Activated CD8-positive, alpha-beta memory T cell treated with anti-CD3 and anti-CD28 coated beads, Interleukin-2, amount 50 U/mL, for 4 hours (primary cell): ENCODE measurements at places on chromosomes 3 and 15.
A peak's percentile ranks its signal among the peaks of the same experiment; 100 is the strongest.

- no peak for DNase-seq
These were observed 2.7 kb downstream of the PXYLP1 start for GRCh38 chr3:141234283-141234682.

GRCh38 chr3:78901544-78901943 lies 866.3 kb downstream of the ROBO1 start:
- no peak for DNase-seq

DNA sequence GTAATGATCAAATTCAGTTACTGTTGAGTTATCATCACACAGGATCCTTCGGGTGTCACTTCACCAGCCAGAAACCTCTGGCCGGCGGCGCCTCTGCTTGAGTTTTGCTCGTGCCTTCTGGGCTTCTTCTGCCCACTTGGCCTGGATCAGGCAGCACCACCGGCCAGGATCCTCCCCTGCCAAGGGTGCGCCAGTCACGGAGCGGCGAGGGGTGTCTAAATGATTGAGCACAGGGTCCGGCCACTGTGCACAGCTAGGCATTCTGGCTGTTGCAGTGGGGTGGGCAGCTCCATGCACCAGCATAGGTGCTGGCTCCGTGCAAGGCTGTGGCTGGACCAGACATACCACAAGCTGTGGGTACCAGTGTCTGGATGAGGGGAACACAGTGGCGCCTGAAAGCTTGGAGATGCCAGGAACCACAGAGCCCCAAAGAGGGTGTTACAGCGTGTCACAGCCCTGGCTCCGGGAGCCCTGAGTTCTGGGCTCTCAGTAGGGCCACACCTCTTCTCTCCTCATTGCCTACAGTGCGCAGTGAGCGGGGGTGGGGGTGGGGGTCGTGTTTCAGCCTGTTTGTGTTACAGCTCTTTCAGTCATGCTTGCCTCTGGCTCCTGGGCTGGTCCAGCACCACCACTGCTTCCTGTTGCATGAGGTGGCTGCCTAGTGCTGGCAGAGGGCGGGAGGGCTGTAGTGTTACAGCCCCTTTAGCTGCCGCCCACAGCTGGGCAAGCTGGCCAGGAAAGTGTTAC lies 169.4 kb downstream of the FNDC3B start:
- DNase-seq, result no peak

- no peak for DNase-seq
These were observed 66.1 kb upstream of the LIMD1 start for GRCh38 chr3:45528429-45528828.

DNA sequence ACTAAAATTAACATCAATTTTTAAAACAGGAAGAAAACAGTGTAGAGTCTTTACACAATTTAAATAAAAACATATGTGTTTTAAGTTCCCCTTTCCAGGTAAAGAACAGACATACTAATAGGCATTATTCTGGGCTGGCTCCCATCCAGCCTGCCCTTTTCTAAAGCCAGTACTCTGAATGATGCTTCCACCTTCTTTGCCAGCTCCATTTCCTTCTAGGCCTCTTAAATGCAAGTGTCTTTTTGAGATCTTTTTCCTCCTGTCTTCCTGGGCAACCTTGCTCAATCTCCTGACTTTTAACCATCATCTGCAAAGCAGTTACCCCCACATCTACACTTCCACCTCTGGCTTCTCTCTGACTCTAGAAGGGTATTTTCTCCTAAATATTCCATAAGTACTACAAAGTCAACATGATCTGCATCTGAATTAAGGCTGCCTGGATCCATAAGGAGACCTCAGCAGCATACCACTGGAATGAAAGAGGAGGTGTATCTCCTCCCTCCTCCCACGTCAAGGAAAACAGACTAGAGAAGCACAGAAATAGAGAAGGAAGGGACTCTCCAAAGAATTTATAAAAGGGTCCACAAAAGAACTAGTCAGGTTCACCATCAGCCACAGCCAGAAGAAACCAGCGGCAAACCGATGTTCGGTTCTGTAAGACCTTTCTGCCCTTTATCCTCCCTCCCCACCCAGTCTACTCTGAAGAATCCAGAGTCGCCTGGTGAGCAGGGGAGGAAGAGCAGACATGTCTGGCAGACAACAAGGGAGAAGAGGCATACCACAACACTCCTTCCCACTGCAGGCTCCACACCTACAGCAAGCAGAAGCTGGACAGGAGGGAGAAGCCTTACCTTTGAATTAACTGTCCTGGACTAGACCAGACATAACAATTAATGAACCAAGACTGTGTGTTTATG lies 47.1 kb downstream of the GOLIM4 start:
- no peak for DNase-seq

GRCh38 chr3:72614394-72615074 lies 233.7 kb downstream of the SHQ1 start:
- DNase-seq, result no peak

DNA sequence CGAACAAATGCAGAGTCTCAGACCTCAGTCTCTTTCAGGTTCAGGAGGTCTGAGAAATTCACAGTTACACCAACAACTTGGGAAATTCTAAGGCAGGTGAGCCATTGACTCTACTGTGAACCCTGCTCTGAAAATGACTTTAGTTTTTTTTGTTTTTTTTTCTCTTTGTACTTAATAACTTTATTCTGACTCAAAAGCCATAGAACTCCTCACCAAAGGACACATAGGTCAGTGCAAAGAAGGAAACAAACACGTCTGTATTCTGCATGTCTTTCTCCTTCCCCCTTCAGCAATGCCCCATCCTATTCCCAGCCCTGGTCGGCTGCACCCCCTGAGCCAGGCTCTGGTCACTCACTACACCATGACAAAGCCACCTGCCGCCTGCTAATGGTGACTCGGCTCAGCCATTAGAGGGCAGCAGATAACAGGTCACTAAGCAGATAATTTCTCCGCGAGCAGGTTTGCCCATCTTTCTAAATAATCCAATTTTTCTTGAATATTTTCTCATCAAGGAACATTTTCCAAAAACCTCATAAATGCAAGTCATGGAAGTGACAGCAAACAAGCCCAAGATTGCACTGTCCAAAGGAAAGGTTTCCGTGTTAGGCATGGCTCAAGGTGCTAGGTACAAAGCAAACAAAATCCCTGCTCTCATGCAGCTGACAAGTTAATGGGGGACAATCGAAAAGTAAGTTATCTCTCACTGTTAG lies 37.7 kb downstream of the TM4SF4 start:
- no peak for DNase-seq

DNA sequence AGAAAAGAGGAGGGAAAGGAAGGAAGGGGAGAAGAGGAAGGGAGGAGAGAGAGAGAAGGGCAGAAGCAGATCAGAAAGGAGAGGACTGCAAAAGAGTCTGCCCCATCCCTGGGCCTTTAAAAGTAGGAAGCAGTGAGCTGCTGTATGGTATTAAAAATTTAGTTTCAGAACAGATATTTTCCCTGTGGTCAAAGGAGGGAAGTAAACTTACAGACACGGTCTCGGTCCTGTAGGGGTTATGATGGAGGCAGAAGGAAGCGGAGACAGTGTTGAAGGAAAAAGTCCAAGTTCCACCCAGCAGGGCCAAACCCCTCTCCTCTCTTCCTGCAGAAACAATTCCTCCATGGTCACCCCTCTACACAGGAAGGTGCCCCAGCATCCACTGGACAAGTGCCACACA lies 122.0 kb upstream of the PROK2 start:
- DNase-seq, result no peak

GRCh38 chr15:91424001-91424400 lies 323.9 kb downstream of the SV2B start:
- DNase-seq, result no peak

GRCh38 chr3:188431040-188431439 lies 277.1 kb downstream of the LPP start:
- no peak for DNase-seq

DNA sequence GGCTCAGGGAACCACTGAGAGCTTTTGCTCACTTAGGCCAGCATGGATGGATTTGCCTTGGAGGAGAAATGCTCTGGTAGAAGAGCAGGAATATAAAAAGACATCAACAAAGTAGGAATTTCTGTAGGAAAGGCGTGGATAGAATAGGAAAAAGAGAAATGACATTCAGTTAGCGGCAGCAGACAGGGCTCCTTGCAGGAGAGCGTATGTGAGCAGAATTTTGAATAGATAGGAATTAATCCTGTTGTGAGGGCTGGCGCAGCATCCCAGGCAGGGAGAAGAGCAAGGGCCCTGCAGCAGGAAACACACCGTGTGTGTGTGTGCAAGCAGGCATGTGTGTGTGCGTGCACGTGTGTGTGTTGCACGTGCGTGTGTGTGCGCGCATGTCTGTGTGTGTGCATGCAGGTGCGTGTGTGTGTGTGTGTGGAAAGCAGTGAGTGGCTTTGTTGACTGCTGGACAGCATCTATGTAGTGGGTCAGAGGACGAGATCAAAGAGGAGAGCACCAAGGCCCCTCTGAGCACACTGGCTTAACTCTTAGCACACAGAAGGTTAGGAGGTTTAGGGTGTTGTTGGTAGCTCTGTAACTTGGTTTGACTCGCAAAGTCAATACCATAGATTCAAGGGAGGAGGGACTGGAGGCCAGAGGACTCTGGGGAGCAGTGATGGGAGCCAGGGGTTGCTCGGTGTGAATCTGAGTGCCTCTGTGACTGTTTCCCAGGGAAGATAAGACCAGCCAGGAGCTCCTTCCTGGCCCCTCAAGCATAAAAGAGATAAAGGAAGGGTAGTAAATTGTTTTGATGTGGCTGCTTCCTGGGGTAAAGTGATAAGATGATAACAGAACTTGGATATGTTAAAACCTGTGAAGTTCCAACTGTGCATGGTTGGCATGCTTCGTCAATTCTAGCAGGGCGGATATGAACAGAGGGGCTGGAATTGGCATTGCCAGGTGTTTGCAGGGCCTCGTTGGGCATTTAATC lies 639.5 kb downstream of the NR2F2 start:
- no peak for DNase-seq

GRCh38 chr3:41697702-41698101 lies 264.2 kb downstream of the ULK4 start:
- no peak for DNase-seq

DNA sequence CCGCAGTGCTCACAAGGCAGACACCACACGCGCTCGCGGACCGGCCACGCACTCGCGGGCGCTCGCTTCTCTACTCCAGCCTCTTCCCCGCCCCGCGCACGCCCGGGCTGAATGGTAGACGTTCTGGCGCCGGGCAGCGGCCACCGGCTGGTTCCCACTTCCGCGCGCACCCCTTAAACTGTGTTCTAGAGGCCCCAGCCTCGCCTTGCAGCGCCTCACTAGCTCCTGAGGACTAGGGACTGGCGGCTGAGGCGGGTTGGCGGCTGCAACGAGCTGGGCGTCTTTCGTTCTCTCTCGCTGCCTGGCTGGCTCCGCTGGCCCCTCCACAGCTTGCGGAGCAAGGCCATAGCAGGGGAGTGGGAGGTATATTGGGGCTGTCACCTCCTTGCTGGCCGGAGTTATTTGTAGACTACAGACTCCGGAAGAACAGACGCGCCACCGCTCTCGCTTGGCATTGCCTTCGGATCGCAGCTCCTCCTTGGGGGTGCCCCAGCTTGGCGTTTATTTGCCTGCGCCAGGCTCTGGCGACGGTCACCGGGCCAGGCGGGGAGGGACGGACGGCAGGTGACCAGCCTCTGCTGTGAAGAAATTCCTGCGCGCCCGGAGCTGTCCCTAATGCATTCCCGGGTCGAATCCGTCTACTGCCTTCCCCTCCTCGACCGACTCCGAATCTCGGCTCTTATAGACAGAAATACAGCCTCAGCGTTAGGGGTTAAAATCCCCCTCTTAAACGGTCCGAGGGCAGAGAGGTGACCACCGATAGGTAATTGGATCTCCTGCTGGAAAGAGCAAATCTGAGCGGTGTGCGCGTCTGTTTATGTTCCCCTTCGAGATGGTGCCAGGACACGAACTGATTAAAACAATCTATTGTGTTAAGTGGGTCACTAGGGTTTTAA lies 1.3 kb downstream of the GREM1 start:
- no peak for DNase-seq

DNA sequence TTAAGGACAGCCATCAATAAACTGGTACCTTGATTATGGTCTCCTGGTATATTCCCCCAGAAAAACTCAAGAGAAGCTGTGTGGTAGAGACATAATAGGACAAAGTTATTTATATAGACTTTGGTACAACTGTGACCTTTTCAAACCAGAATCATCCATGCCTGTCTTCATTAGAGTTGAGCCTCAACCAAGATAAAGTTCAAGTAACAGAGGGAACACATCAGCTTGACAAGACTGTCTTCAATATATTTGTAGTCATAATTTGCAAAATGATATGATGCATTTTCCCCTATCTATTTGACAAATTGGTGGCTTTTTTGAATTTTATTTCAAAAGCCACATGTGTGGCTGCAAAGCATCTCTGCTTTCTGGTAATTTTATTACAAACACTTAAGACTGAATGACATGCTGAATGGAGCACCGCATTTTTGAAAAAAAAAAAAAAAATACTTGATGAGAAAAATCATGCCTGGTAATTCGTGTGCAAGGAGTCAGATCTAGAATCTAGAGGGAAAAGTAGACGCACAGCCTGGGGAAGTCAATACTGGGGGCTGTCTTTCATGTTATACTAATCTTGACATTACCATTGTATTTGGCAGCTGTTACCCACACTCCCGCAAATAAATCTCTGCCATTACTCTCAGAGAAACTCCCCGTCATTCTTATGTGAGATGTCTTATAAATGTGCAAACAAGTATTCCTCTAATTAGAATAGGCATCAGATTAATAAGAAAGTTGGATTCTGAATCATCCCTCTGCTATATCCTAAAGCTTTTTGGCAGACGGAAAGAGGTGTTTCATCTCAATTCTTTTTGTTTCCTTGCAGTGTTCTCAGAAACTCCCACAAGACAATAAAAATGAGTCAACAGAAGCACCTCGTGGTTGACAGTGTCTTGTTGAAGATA lies 554.8 kb upstream of the CBLB start:
- DNase-seq, result no peak

GRCh38 chr3:170740726-170741591 lies 129.0 kb downstream of the RPL22L1 start:
- DNase-seq, result no peak

GRCh38 chr15:69253156-69253555 lies 45.6 kb upstream of the PAQR5 start:
- no peak for DNase-seq

- no peak for DNase-seq
These were observed 8.9 kb downstream of the PEAK1 start for GRCh38 chr15:77410701-77411618.

GRCh38 chr3:89058371-89058770 lies 49.0 kb upstream of the EPHA3 start:
- no peak for DNase-seq

DNA sequence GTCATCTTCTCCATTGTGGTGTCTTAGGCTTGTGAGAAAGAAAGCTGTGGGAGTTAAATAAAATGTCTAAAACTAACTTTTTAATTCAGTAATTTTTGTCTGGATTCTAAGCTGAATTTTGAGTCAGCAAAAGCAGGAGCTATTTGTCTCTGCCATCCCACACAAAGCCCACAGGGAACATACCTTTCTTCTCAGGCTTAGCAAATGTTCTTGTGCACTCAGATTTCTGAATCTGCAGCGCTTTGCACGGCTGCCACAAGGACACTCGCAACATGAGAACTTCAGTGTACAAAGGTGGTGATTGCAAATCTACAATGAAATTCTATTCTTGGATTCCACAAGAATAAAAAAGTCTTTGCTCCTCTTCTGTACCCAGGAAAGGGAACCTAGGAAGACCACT lies 88.2 kb upstream of the RNF7 start:
- no peak for DNase-seq

- no peak for DNase-seq
These were observed 11.2 kb downstream of the ISLR2 start for GRCh38 chr15:74141591-74141990.

GRCh38 chr3:71127052-71127831 lies 456.3 kb downstream of the FOXP1 start:
- DNase-seq, result peak; percentile 44
